ENCODE measurements at places on chromosomes 7 and 10. TPM values are rescaled to one million over a fixed set of nuclear protein-coding genes. Genes with fewer than 3 reads are reported as not detected.

ASAH2 gene
- total RNA-seq = 1.6 TPM

- no peak for DNase-seq
These were observed 219.0 kb downstream of the GLRX3 start for GRCh38 chr10:130354976-130355795.

OR13A1 gene
- not detected for total RNA-seq

DNA sequence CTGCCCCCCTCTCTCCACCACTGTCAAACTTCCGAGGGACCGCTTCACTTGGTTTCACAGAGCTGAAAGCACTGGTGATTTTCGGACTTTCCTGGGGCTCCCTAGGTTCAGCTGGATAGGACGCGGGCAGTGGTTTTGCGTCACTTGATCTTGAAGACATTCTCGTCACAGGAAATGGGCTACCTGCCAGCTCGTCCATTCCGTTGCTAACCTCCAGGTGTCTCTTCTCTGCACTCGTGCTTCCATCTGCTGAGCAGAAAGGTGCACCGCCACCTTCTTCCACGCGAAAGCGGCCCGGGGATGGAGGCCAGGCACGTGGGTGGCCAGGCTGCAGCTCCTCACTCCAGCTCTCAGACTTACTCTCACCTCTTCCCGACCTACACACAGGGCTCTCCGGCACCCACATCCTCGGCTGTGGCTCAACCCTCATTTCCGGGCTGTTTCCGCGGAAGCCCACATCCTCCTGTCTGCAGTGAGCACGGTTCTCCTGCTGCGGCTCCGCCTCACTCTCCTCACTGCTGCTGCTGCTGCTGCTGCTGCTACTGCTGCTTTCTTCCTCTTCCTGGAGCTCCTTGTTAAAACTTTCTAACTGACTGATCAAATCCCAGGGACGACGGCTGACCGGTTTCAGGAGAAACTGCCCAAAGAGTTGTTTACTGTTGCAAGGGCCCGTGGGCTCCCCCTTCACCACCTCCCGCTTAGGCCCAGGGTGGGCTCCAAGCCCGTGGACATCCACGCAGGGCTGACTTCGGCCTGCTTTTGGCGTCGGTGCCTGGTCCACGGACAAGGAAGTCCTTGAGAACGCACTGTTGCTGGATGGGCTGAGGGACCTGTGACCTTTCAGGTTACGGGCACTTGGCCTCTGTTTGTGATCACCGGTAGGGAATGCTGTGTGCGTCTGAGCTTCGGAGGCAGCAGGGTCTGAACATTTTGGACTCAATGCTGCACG lies 32.1 kb downstream of the JCAD start:
- DNase-seq = no peak

CYP2C19 gene
- not detected for total RNA-seq

DNA sequence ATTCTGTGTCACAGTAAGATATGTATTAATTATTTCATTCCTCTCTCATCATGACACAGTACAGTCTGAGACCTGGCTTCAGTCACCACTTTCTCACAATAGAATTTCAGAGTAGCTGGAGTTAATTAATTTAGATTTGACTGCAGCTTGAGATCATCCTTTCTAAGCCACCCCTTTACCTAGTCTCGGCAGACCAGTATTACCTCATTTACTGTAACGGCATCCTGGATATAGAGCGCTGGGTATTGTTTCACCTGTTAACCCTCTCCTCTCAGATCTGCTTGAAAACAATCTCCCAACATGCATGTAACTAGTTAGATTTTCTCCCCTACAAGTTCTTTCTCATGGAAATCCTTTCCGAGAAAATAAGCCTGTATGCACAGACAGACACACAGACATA lies 1057.5 kb downstream of the GATA3 start:
- no peak for DNase-seq

DNA sequence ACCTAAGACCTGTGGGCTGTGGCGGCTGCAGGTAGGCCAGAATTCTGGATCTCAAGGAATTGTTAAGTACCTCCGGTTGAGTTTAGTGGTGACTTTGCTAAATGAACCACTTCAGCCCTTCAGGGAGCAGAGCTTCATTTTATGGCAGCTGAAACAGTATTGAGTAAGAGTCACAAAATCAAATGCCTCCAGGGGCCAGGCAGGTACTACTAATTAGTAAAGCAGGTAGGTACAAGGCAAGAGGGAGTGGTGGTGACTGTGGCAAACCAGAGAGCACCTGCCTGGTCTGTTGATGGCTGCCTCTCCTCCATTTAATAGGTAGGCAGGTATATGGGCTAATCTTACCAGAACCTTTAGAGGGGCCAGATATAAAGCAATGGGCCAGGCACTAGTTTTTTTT lies 118.8 kb downstream of the EMX2 start:
- no peak for DNase-seq

DNA sequence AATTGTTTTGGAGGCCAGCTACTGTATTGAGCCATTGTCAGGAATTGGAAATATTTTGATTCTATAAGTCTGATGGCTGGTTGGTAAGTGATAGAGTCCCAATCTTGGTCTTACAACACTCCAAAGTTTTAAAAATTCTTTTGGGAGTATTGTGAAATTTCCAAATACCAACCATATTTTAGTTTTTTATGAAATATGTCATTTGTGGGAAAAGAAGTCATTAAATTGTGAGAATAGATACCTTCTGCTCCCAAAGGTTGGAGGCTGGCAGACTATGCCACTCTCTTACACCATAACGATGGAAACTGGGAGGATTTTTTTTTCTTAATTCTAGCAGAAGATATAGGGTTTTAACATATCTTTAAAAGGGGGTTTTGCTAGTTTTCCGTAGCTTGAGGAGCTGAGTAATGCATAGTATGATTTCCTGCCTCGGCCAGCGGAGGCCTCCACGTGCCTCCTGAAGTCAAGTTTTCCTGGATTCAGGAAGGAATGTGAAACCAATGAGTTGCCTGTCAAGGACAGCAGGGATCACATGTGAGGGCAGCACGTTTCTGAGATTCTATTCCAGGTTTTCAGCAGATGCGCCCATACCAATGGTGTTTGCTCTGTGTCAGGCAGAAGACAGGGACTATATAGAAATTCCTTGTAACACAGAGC lies 92.2 kb upstream of the LAMB4 start:
- DNase-seq = peak; percentile 17

ZNF107 gene
- total RNA-seq = 3.9 TPM

KCP gene
- total RNA-seq = not detected

Data from fibroblast of villous mesenchyme (primary cell).